ENCODE measurements at places on chromosomes 7 and 10. TPM values are rescaled to one million over a fixed set of nuclear protein-coding genes. Genes with fewer than 3 reads are reported as not detected.

DNA sequence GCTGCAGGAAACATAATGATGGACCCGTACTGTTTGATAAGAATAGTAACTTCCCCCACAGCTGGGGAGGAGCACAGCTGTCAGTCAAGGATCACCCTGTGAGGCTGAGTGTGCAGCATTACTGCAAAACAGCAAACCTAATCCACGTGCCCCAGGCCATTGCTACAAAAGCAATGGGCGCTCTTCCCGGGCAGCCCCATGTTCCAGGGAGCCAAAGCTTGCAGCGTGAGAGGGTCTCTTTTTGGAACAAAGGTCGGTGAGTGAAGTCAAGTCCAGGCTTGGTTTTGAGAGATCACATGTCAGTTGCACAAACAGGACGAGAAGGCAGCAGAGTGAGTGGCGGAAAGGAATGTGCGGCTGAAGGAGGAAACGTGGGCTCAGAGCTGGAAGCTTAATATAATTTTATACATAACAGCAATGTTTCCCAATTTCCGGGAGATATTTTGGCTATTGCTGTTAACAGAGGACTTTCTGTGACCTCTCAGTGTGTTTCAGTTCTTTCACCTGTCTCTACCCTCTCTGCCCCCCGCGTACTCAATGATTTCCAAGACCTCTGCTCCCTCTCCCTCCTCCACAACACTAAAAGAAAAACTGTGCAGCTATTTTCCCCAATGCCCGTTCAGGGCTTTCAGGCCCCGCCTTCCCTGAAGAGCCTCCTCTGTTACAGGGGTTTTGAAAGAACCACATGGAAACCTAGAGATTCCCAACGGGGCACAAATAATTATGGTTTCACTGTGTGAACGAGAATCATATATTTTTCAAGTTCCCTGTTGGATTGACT, 128.9 kb downstream of the MTPAP start:
- DNase-seq, result no peak

DNA sequence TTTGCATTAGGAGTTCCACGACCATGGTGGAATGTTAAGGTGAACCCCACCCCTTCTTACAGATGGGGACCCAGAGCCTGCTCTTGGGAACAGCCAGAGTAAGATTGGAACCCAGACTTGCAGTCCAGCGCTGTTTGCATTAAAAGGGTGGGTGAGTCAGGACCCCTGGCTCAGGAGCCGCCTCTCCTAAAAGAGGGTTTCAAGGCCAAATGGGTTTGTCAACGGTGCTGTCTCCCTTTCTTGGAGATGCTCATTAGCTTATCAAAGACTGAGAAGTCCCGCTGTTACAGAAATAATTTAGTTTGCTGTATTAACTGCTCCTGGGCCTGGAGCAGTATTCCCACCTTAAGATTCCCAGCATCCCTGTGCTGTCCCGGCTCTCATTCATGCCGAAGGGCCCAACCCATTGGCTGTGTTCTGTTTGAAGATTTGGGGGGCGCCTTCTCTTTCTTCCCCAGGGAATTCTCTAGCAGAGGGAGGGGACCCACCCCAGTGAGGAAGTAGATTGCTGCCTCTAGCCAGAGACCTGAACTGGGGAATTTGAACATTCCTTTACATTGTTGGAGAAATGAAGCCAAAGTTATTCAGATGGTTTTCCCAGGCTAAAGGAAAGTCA, 1.8 kb downstream of the MARVELD1 start:
- no peak for DNase-seq

- no peak for DNase-seq
These were observed 72.3 kb downstream of the FAS start for GRCh38 chr10:89062861-89063260.

- DNase-seq, result peak; percentile 72
These were observed 330.4 kb upstream of the SEMA3A start for GRCh38 chr7:84524714-84525694.

GRCh38 chr10:98169379-98169778, 34.9 kb downstream of the R3HCC1L start:
- no peak for DNase-seq

DNA sequence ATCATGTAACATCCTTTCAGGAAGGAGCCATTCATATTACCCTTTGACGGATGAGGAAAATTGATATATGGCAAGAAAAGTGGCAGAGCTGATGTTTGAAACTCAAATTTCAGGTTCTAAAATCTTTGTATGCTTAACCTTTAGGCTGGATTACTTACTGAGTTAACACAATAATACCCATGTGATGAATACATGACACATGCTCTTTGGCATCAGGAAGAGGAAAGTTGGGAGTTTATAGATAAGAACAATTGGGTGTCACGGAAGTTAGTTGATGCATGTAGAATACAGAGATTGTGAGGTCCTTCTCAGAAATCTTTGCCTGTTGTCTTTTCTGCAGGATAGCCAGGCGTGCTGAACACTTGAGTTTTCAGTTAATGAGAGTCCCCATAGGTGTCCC, 572.1 kb upstream of the POM121L12 start:
- no peak for DNase-seq

DNA sequence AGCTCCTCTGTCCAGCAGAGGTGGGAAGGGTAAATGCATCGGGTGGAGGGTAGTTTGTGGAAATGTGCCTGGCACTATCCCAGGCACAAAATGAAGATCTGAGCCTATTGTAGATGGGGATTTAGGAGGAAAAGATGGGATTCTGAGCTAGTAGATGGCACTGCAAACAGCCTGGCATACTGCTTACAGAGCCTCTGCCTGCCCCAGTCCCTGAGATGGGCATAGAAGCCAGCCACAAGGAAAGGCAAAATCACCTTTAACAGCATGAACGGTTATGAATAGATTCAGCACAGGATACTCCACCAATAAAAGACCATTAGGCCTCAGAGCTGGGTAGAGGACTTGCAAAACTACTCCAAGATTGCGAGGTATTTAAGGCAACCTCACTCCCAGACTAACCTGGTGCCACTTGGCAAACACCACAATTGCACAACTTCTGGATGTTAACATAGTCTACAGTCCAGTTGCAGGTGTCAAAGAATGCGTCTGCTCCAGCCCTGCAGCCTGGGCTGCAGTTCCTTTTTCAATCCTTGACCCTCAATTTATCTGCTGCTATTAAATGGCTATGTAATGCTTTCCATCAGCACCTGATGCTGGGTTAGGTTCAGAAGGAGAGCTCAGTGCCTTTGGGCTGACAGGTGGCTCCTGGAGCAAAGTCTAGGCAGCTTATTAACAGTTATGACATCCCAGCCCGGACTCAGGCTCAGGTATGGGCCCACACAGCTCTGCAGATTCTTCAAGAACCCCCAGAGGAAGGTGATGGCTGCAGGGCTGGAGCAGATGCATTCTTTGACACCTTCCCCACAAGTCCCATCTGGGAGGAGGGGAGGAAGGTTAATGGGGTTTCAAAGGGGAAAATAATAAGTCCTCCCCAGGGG, 34.0 kb downstream of the CDHR3 start:
- DNase-seq, result no peak

- no peak for DNase-seq
These were observed 170.6 kb upstream of the GRB10 start for GRCh38 chr7:50953303-50953702.

- DNase-seq, result no peak
These were observed 42.4 kb upstream of the ASAH2 start for GRCh38 chr10:50293513-50294313.

- DNase-seq, result peak; percentile 77
These were observed 1.2 kb downstream of the HNRNPF start for GRCh38 chr10:43407576-43408330.

- DNase-seq, result no peak
These were observed 207.2 kb downstream of the SKAP2 start for GRCh38 chr7:26657206-26657641.

DNA sequence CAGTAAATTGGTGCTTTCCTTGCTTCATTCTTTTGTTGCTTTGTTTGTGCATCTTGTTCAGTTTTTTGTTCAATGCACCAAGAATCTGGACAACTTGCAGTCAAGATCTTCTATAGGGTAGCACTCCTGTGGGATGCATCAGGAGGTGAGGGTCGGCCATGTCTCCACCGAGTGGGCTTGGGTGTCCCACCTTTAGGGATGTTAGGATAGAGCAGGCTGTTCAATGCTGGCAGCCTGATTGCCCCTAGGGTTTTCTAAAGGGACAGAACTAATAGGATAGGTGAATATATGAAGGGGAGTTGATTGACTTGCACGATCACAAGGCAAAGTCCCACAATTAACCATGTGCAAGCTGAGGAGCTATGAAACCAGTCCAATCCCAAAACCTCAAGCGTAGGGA, 109.9 kb downstream of the GLRX3 start:
- DNase-seq, result peak; percentile 28

EBF3 gene
- total RNA-seq, result 20.2 TPM

RNF133 gene
- not detected for total RNA-seq

Measured in ascending aorta (tissue), 2 donors.